ENCODE measurements at places on chromosomes 3 and 15. TPM values are rescaled to one million over a fixed set of nuclear protein-coding genes. Genes with fewer than 3 reads are reported as not detected.

DNA sequence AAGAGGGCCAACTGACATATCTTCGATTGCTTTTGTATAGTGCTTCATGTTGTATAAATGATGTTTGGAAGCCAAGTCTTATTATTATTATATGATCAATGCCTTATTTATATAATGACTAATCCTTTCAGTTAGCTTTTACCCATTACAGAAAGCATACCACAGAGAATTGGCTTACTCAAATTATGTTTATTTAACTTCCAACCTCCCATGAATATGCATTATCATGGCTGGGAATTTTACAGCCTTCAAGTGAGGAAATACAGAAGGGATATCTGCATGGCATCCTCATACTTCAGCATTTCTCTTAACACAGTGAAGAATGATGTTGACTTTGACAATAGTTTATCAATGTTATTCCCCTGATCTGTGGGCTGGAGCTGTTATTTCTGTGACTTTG lies 225.9 kb upstream of the GAP43 start:
- H3K4me3 ChIP-seq = no peak overlapping the region
- H3K36me3 ChIP-seq = no peaks in the 10 kb centered on the region
- peaks cover 5% of the 10 kb centered on the region for H3K4me1 ChIP-seq
- DNase-seq = no peak
- H3K27me3 ChIP-seq = no peaks in the 10 kb centered on the region
- H3K27ac ChIP-seq = no peak overlapping the region

DNA sequence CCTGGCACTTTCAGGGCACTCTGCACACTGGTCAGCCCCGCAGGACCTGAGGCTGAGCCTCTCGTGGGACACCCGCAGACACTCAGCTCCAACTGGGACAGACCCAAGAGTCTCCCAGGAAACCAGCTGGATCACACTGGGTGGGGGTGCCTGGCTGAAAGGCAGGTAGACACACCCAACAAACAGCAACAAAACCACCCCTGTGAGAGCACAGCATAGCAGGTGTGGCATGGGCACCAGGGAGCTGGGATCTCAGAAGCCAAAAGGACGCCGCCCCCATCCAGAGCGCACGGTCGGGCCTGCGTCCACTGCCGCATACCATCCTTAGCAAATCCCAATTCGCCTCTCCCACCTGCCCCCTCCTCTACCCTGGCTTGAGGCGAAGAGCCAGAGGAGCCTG lies 154.2 kb upstream of the LINGO1 start:
- no peak overlapping the region for H3K27ac ChIP-seq
- H3K27me3 ChIP-seq = no peaks in the 10 kb centered on the region
- no peaks in the 10 kb centered on the region for H3K36me3 ChIP-seq
- DNase-seq = no peak
- no peak overlapping the region for H3K4me3 ChIP-seq

DNA sequence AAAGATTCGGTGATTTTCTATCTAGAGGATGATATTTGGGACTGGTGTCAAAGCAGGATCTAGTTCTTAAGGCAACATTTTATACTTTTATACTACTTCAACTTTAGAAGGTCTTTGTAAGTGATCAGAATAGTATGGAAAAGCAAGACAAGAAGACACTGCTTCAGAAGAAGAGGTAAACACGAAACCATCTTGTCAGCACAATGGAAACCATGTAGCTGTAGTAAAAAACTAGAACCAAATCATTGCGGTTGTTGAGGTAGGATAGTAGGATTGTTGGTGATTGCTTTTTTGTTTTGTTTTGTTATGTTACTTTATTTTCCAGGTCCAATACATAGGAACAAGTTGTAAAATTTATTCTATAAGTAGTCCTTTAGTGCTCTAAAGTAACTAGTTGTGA lies 40.0 kb downstream of the SEMA6D start:
- no peak for DNase-seq
- H3K4me3 ChIP-seq = no peak overlapping the region
- no peaks in the 10 kb centered on the region for H3K36me3 ChIP-seq
- H3K27me3 ChIP-seq = no peaks in the 10 kb centered on the region
- peaks cover 3% of the 10 kb centered on the region for H3K4me1 ChIP-seq
- no peak overlapping the region for H3K27ac ChIP-seq

DNA sequence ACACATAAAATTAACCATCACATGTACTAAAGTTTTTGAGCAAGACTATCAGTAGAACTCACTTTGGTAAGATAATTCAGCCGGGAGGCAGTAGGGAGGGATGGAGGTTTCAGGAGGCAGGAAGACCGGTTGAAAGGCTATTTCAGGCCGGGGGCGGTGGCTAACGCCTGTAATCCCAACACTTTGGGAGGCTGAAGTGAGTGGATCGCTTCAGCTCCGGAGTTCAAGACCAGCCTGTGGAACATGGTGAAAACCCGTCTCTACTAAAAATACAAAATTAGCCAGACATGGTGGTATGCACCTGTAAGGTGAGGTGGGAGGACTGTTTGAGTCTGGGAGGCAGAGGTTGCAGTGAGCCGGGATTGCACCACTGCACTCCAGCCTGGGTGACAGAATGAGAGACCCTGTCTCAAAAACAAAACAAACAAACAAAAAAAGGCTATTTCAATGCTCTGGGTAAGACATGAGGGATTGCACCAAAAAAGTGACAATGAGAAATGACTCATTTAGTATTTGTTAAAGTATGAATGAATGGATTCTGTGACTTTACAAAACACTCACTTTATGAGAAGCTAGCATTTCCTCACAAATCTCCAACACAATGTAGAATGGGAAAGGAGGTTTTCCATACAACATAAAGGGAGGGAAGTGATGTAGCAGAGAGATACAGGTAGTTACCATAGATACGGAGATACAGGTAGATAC lies 43.9 kb downstream of the SH3BP5 start:
- no peak overlapping the region for H3K4me3 ChIP-seq
- no peak for DNase-seq
- H3K27me3 ChIP-seq = no peaks in the 10 kb centered on the region
- peaks cover 26% of the 10 kb centered on the region for H3K4me1 ChIP-seq

DNA sequence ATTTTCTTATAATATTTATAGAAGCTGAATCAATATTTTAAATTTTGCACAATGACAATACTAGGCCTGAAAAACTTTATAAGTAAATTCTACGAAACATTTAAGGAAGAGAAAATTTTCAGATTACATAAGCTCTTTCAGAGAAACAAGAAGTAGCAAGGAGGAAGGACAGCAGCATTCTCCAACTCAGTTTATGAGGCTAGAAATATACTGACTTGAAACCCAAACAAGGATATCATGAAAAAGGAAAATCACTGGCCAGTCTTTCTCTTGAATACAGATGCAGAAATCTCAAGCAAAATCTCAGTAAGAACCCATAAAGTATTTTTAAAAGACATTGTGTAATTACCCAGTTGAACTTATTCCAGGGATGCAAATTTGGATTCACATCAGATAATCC lies 121.3 kb downstream of the STAC start:
- H3K27ac ChIP-seq = no peak overlapping the region
- DNase-seq = no peak
- no peaks in the 10 kb centered on the region for H3K4me1 ChIP-seq
- no peaks in the 10 kb centered on the region for H3K27me3 ChIP-seq

- no peak for DNase-seq
- no peaks in the 10 kb centered on the region for H3K27me3 ChIP-seq
- H3K36me3 ChIP-seq = no peaks in the 10 kb centered on the region
- no peak overlapping the region for H3K4me3 ChIP-seq
- peaks cover 3% of the 10 kb centered on the region for H3K4me1 ChIP-seq
Measured at GRCh38 chr15:38074029-38074428, 139.6 kb downstream of the TMCO5A start.

- H3K4me1 ChIP-seq = no peaks in the 10 kb centered on the region
- H3K4me3 ChIP-seq = no peak overlapping the region
- H3K27ac ChIP-seq = no peak overlapping the region
Measured at GRCh38 chr3:53593611-53594010, 99.2 kb downstream of the CACNA1D start.

- no peak for DNase-seq
- H3K27me3 ChIP-seq = no peaks in the 10 kb centered on the region
- H3K4me1 ChIP-seq = no peaks in the 10 kb centered on the region
- H3K36me3 ChIP-seq = no peaks in the 10 kb centered on the region
- no peak overlapping the region for H3K4me3 ChIP-seq
Measured at GRCh38 chr15:100328796-100329195, 13.0 kb downstream of the ADAMTS17 start.

- no peak overlapping the region for H3K4me3 ChIP-seq
- DNase-seq = no peak
- no peaks in the 10 kb centered on the region for H3K36me3 ChIP-seq
- H3K4me1 ChIP-seq = peaks cover 1% of the 10 kb centered on the region
- no peak overlapping the region for H3K27ac ChIP-seq
Measured at GRCh38 chr15:39786447-39787056, 3.9 kb upstream of the FSIP1 start.

The IL17RE gene
- total RNA-seq = 3.6 TPM

The SPATA12 gene
- not detected for total RNA-seq

The ITIH4 gene
- 8.4 TPM for total RNA-seq

The CNTN6 gene
- not detected for total RNA-seq

Measured in ovary (tissue), 10 donors.